ENCODE measurements at places on chromosomes 5 and 9.

- DNase-seq: no peak
These were observed 718.2 kb downstream of the SEMA5A start for GRCh38 chr5:8827696-8828095.

DNA sequence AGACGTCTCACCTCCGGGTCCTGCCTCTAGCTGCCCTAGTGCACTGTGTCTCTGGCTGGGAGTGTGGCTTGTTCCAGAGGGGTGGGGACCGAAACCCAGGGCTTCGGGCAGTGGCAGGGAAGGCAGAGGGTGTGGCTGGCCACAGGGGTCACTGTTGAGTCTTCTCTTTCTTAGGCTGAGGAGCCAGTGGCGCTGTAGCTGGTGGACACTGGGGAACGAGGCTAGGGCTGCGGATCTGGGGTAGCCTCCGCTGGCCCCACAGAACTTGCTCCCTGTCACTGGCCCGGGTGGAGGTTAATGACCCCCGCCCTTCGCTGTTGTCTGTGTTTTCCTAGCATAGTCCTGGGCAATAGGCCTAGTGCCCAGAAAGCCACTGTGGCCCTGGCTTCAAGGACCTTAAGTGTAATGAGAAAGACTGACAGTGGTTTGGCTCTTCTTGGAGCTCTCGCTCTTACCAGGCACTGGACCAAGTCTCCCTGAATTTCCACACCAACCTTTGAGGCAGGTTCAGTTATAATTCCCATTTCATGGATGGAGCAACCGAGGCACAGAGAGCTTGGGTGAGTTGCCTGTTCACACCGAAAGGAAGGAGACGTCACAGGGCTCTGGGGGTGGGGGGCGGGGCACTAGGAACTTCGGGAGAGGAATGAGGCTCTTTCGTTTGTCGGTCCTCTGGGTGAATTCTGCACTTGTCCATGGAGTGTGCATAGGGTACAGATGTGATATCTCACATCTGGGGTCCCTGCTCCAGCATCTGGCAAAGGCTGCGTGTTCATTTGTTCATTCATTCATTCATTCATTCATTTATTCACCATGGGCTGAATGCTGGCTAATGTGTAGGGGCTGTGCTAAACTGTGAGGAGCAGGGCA, 4.8 kb upstream of the IER5L start:
- no peak for DNase-seq

DNA sequence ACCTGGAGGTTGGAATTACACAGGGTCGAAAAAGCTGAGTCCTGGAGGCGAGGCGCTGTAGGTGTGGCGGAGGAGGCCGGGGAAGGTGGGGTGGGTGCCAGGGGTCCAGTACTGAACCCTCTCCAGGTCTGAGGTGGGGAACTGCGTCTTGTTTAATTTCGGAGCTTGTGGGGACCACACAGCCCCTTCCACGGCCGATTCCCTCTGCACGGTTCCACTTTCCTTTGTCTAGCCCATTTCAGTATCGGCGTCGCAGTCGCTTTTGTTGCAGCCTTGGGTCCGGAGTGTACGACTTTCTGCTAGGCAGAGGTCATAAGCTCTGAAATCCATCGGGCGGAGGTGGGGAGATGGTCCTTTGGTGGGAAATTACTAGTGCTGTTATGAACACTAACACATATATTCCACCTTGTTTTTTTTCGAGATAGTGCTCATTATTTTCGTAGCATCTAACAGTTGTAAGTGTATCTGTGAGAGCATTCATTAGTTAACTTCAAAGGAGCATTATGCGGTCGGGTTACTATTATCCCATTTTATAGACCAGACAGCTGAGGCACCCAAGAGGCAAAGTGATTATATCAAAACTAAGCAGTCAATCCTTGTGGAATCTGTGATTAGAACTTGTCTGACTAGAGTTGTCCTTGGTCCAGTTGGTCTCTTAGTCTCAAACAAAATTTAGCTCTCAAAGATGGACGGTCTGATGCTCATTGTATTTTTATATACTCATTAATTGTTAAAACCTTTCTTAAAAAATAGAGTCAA, 737 bp downstream of the RNF180 start:
- no peak for DNase-seq

- no peak for DNase-seq
These were observed 1.8 kb downstream of the SEMA5A start for GRCh38 chr5:9544056-9544455.

DNA sequence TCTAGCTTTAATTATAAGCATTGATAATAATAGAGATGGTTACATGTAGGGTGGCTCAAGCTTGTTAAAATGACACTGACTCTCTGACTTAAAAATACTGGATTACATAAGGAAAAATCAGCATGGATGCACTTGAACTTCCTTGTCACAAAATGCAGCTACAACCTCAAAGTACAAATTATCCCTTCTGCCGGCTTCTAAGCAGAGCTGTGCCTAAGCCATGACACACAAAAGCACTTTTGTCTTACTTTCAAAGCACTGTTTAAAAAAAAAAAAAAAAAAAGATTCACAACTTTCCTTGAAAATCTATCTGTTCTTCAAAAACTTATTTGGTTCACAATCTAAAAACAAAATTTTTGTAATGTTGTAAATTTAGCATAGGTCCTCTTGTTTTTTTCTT, 36.4 kb upstream of the ZFAND5 start:
- no peak for DNase-seq

DNA sequence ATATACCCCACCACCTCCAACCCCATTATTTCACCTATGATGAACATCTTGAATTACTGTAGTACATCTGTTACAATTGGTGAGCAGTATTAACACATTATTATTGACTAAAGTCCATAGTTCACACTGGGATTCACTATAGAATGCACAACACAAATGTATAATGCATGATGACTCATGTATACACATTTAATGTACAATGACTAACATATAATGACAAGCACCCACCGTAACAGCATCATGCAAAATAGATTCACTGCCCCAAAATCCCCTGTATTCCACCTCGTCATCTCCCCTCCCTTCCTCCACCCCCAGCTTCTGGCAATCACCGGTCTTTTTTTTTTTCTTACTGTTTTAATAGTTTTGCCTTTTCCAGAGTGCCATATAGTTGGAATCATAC, 47.1 kb upstream of the NEK6 start:
- DNase-seq: no peak

- DNase-seq: no peak
These were observed 432.4 kb upstream of the SMC2 start for GRCh38 chr9:103661663-103662062.

GRCh38 chr9:137552022-137552768, 516 bp downstream of the MRPL41 start:
- no peak for DNase-seq

DNA sequence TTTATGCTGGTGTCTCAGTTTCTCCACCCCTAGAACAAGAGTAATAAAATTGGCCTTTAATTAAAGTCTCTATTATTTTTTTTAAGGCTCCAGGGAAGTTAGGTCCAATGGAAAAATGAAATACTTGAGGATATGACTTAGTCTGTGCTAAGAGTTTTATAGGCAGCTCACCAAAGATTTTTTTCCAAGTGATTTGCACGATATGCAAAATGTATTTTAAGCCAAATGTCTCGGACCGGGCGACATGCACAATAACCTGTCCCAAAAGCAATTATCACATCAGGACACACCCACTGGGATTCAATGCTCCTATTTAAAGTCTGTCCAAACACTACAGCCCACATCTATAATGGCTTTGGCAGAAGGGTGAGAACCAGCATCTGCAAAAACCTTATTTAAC, 136.1 kb upstream of the ANKH start:
- DNase-seq: no peak

GRCh38 chr5:155649666-155650065, 636.1 kb downstream of the KIF4B start:
- no peak for DNase-seq

GRCh38 chr9:117714282-117714681, 10.1 kb downstream of the TLR4 start:
- no peak for DNase-seq

- DNase-seq: no peak
These were observed 424.6 kb downstream of the GADD45G start for GRCh38 chr9:90029386-90029785.

DNA sequence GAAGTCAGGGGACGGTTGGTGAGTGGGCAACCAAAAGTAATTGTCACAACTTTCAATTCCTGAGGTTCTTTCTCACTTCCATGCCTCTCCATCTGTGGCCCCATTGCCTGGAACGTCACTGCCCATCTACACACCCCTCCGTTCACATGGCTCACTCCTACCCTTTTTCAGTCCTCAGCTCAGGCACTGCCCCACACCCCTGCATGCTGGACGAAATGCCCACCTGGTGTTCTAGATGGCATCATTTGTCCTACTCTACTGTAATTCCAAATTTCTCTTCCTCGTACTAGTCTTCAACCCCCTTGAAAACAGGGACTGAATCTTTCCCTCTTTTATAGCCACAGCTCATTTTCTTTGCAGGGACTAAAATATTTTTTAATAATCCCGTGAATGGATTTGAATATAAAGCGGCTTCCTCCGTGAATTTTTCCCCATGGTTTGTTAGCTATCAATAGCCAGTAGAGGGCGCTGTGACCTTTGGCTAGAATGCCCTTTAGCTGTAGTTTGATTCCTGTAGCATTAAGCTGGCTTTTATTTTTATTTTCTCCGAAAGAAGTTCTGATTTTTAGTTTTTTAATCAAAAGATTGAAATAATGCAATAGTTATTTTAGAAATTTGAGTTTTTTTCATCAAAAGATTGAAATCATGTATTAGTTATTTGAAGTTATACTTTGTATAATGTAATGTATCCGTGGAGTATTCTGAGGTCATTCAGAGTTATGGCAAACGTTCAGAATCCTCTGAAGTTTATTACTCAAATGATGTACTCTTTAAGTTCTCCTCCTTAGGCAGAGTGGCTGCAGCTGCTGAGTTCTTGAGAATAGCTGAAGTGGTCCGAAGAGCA, 232.1 kb downstream of the SH3GL2 start:
- DNase-seq: no peak

- DNase-seq: no peak
These were observed 202.4 kb upstream of the ZNF618 start for GRCh38 chr9:113673726-113674125.

DNA sequence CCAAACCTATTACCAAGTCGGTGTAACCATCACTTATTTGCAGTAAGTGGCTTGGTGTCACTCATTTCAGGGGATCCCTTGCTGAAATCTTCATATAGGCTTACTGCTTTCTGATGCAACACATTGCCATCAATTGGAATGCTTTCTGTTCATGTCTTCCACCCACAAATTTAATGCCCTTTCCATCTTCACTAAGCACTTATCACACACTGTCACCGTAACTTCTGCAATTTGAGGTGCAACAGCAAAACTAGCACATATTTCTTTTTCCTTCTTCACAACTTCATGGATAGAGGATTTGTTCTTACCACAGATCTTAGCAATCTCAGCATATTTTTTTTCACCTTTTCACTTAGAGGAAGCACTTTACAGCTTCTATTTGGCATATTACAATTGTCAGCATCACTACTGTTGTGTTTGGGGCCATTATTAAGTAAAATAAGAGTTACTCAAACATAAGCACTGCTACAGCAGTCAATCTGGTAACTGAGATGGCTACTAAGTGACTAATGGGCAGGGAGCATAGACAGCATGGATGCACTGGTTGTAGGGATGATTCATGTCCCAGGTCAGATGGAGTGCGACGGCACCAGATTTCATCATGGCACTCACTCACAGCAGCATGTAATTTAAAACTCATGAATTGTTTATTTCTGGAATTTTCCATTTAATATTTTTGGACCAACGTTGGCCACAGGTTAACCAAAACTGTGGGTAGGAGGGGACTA, 70.1 kb downstream of the PIP5K1B start:
- DNase-seq: no peak

GRCh38 chr5:130868186-130868840, 296.7 kb downstream of the HINT1 start:
- no peak for DNase-seq

GRCh38 chr5:176781054-176781375, 29.3 kb upstream of the UNC5A start:
- no peak for DNase-seq

GRCh38 chr5:57684299-57684702, 201.7 kb upstream of the ACTBL2 start:
- DNase-seq: no peak

- no peak for DNase-seq
These were observed 40.4 kb downstream of the LMBRD2 start for GRCh38 chr5:36111238-36111637.

DNA sequence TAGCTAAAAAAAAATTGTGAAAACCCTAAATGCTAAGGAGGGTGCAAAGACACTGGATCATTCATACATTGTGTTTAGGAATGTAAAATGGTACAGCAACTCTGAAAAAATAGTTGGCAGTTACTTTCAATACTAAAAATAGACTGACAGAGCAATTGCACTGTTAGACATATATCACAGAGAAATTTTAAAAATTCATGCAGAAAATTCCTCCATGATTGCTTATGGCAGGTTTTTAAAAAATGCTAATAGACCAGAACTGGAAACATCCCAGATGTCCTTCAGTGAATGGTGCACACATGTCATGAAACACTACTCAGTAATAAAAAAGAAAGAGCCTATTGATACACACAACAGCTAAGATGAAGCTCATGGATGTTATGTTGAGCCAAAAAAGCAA, 349.8 kb upstream of the DAB2 start:
- no peak for DNase-seq

DNA sequence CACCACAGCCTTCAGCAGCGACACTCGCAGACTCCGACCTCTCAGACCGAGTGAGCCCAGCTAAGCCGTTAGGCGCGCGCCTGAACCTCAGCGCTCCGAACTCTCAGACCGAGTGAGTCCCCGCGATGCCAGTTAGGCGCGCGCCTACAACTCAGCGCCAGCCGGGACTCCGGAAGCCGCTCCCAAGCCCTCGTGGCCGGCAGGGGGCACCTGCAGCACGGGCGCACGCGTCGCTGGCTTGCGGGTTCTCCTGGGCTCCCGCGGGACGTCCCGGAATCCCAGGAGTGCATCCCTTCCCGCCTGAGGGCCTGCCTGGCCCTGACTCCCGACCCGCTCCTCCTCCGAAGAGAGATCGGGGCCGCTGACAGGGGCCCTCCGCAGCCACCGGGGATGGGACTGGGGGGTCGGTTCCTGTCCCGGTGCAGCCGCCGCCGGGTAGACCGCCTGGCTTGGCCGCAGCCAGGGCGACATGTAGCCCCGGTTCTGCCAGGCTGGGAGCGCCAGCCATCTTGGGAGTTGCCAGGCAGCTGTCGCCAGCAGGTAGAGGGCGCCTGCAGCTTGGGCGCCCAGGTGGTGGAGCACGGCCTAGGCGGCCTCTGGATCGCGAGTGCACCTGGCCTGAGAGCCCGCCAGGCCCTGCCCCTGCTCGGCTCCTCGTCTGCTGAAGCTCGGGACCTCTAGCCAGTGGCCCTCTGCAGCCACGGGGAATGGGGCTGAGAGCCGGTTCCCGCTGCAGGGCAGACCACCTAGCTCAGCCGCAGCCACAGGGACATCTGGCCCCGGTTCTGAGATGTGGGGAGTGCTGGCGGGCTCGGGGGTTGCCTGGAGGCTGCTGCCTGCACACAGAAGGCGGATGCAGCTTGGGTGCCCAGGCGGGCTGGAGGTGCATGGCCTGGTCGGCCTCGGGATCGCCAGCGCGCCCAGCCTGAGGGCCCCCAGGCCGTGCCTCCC, at the start of gene ANKRD18A:
ANKRD18A (minus strand) TSS at position 114 of the 951 bp plus-strand sequence. CDS start 311 bp downstream, outside the sequence.
- peak; percentile 21 for DNase-seq

DNA sequence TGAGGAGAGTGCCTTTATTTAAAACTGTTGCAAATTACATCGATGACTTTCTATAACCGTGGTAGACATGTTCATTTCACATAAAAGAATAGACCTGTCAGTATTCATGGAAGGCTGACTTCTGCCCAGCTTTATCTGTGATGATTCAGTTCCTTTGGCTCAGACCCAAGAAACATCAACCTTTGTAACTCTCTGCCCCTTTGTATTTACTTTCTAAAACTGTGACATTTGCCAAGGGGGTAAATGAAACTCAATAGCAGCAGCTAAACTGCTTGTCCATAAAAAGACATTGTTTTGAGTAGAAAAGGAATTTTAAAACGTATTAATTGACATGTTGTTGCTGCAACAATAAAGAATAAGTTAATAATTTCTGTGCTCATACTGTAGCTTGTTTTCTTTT, 137.8 kb upstream of the ANKH start:
- no peak for DNase-seq
